Amniotic stem cell (primary cell): ENCODE measurements at places on chromosomes 6 and 20.
A peak's percentile ranks its signal among the peaks of the same experiment; 100 is the strongest.

DNA sequence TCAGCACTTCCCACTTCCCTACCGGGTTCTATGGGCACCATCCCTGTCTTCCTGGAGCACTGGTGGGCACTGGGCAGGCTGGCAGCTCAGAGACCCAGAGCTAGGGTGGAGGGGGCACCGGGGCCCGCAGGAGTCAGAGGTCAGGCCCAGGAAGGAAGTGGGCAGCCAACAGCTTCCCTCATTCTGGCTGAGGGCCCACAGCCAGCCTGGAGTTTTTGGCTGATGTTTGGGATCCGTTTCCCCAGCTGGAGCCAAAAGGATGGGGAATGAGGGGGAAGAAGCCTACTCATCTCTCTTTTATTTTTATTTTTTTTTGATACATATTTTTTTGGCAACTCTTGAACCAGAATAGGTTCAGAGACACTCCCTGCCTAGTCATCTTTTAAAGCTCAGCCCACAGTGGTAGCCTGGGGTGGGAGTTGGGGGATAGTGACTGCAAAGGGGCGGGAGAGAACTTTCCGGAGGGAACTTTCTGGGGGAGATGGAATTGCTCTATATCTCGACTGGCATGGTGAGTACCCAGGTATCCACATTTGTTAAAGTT lies 54.2 kb upstream of the MLN start:
- DNase-seq: no peak

DNA sequence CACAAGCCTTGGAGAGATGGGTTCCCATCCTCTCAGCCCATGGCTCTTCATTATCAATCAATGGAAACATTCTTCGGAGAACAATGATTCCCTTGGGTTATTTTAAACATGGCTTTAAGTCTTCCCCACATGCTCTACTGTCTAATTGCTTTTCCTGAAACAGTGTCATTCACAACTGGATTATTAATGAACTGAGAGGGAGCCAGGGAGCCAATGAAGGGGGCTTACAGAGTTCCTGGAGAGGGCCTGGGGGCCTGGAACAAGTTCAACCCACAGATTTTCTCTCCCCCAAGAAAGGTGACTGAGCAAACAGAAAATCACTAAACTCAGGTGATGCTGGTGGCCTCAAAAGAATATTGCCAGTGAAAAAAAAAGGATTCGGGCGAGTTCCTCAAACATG lies 1.3 kb upstream of the PPP1R16B start:
- DNase-seq: no peak

GRCh38 chr6:39978240-39978639 lies 44.0 kb upstream of the MOCS1 start:
- DNase-seq: no peak

GRCh38 chr6:56040889-56041301 lies 165.5 kb upstream of the BMP5 start:
- DNase-seq: no peak

- DNase-seq: peak; percentile 49
These were observed 55.2 kb downstream of the TGM2 start for GRCh38 chr20:38109591-38110524.
